ENCODE measurements at places on chromosomes 6 and 20. TPM values are rescaled to one million over a fixed set of nuclear protein-coding genes. Genes with fewer than 3 reads are reported as not detected.

ERVFRD-1 gene
- total RNA-seq: 0.25 TPM

GRCh38 chr6:28378644-28379043 lies 20.9 kb downstream of the ZSCAN12 start:
- no peak for DNase-seq
- H3K36me3 ChIP-seq: peaks cover 25% of the 10 kb centered on the region
- H3K27me3 ChIP-seq: no peaks in the 10 kb centered on the region
- H3K27ac ChIP-seq: no peak overlapping the region
- no peak overlapping the region for H3K4me3 ChIP-seq

DNA sequence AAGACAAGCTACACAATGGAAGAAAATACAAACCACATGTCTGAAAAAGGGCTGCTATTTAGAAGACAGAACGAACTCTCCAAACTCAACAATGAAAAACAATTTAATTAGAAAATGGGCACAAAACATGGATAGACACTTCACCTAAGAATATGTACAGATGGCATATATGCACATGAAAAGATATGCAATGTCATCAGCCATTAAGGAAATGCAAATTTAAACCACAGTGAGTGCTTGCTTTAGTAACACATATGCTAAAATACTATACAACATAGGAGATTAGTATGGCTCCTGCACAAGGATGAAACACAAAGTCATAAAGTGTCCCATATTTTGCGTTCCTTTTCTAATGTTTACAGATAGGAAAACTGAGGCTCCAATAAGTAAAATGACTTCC lies 60.4 kb upstream of the FAM83B start:
- no peaks in the 10 kb centered on the region for H3K4me1 ChIP-seq
- H3K27ac ChIP-seq: no peak overlapping the region
- no peaks in the 10 kb centered on the region for H3K27me3 ChIP-seq
- no peaks in the 10 kb centered on the region for H3K36me3 ChIP-seq

- no peak for DNase-seq
- no peak overlapping the region for H3K27ac ChIP-seq
- no peak overlapping the region for H3K4me3 ChIP-seq
- H3K4me1 ChIP-seq: no peaks in the 10 kb centered on the region
- H3K36me3 ChIP-seq: no peaks in the 10 kb centered on the region
These were observed 290.3 kb downstream of the UBE3D start for GRCh38 chr6:82775361-82775760.

DNA sequence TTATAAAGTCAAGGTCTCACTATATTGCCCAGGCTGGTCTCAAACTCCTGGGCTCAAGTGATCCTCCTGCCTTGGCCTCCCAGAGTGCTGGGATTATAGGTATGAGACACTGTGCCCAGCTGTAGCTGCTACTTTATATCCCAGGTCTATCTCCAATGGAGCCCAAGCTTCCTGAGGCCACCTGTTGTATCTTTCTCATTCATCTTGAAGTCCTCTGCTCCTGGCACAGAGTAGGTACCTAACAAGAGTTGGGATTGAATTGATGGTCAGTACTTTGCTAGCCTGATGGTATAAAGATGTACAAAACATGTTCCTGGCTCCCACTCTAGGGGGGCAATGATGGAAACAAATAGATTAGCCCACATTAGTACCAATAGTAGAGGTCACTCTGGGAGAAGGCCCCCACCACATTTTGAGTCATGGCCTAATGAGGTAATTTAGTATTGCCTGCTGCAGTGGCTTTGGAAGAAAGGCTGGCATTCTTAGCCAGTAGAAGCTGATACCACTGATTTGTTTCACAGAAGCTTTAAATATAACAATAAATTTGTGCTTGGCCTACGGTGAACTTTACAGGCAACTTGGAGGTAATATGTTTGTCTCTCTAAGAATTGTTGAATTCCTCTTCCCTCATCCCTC lies 5.4 kb downstream of the PTPN1 start:
- no peaks in the 10 kb centered on the region for H3K27me3 ChIP-seq
- peak overlapping the region; percentile 65 for H3K27ac ChIP-seq
- H3K4me3 ChIP-seq: no peak overlapping the region
- no peaks in the 10 kb centered on the region for H3K36me3 ChIP-seq
- DNase-seq: no peak

BPIFB4 gene
- not detected for total RNA-seq

- no peak overlapping the region for H3K27ac ChIP-seq
- no peak overlapping the region for H3K4me3 ChIP-seq
- no peaks in the 10 kb centered on the region for H3K36me3 ChIP-seq
- DNase-seq: no peak
- no peaks in the 10 kb centered on the region for H3K27me3 ChIP-seq
These were observed 14.9 kb downstream of the DYNLT1 start for GRCh38 chr6:158629367-158630221.

GRCh38 chr6:36358226-36358915 lies 21.7 kb upstream of the BNIP5 start:
- DNase-seq: no peak
- H3K27ac ChIP-seq: no peak overlapping the region

- H3K27ac ChIP-seq: no peak overlapping the region
- H3K27me3 ChIP-seq: no peaks in the 10 kb centered on the region
- no peaks in the 10 kb centered on the region for H3K36me3 ChIP-seq
- DNase-seq: no peak
These were observed 89.5 kb downstream of the TIAM2 start for GRCh38 chr6:155084431-155085123.

DNA sequence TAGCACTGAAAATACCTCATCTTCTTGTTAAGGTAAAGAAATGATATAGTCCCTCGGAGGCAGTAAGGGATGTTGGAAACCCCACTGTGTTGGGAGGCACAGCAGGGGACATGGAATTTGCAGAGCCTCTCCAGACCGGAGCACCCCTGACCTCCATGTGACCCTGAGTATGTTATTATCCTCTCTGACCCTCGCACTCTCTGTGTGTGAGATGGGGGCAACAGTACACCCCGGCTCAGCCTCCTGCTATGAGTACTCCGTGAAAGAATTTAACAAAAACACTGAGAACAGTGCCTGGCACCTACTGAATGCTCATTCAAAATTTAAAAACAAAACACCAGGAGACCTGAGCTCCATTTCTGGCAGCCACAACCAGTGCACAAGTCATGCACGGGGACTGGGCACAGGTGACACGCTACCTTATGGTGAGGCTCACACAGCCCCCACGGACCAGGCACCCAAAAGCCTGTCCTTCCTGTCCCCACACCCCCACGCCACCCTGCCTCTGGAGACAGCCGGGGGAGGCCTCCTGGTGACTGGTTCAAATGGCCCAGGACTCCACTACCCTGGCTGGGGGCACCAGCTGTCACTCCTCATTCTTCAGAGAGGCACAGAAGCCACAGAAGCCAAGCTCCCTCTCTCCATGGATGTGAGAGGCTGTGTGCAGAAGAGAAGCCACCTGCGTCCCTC lies 6.1 kb downstream of the NINL start:
- DNase-seq: no peak
- H3K4me3 ChIP-seq: no peak overlapping the region
- H3K27ac ChIP-seq: no peak overlapping the region
- H3K4me1 ChIP-seq: peaks cover under 1% of the 10 kb centered on the region

DNA sequence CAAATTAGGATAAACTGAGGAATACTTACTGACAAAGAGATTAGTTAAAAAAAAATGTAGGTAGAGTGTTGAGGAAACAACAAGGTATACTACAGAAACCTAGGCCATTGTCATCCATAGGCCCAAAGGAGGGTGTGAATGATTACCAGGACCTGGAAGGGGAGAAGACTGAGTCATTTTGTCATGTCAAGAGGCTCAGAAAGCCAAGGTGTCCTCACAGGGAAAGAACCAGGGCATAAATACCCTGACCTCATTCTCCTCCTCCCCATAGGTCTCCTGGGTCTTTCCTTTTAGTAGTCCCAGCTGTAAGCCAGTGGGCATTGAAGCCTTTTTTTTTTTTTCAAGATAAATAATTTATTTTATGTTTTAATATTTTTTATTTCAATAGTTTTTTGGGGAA lies 582.1 kb upstream of the JAG1 start:
- H3K36me3 ChIP-seq: no peaks in the 10 kb centered on the region
- H3K27me3 ChIP-seq: no peaks in the 10 kb centered on the region
- no peak overlapping the region for H3K27ac ChIP-seq

- H3K36me3 ChIP-seq: no peaks in the 10 kb centered on the region
- H3K4me3 ChIP-seq: peak within 1 kb of the TSS; percentile 24
- DNase-seq: no peak
- H3K27me3 ChIP-seq: no peaks in the 10 kb centered on the region
These were observed at the start of gene STMND1 for GRCh38 chr6:17101422-17102257. STMND1 (plus strand) TSS chr6:17102050; CDS start chr6:17102258, 208 bp downstream.

GRCh38 chr6:76422511-76423213 lies 350.2 kb upstream of the IMPG1 start:
- no peak overlapping the region for H3K27ac ChIP-seq
- H3K4me1 ChIP-seq: no peaks in the 10 kb centered on the region
- DNase-seq: no peak
- H3K36me3 ChIP-seq: no peaks in the 10 kb centered on the region
- H3K27me3 ChIP-seq: no peaks in the 10 kb centered on the region

DNA sequence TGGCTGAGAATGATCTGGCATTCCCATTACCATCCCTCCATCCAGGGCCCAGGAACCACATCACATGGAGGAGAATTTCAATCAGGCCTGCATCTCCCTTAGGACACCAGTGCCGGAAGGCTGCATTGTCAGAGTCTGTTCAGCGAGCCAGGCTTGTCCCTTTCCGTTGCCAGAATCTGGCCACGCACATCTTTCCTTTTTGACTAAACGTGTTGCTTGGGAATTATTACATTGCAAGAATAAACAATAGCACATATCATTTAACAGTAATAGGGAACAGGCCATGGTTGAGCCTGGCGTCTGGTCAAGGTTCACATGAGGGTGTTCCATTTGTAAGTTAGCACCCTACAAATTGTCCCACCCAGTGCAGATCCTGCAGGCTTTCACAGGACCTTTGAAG lies 42.8 kb downstream of the SOBP start:
- H3K27me3 ChIP-seq: no peaks in the 10 kb centered on the region
- H3K27ac ChIP-seq: no peak overlapping the region
- no peaks in the 10 kb centered on the region for H3K4me1 ChIP-seq
- no peak overlapping the region for H3K4me3 ChIP-seq
- no peaks in the 10 kb centered on the region for H3K36me3 ChIP-seq

DNA sequence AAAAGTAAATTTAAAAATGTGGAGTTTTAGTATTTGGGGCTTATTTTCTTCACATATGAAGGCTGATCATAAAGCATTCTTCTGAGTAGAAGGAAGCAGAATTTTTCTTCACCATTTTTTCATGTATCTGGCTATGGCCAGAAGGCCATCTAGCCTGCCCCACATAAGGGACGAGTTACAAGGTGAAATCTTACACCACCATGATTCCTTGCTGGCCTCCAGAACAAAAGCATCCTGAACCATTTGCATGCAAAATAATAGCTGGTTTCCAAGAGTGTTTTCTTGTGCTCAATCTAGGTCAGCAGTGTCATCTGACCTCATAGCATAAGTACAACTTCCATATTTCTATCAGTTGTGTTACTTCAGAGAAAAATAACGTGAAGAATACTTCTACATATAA lies 93.1 kb downstream of the BMP5 start:
- H3K27ac ChIP-seq: no peak overlapping the region
- no peaks in the 10 kb centered on the region for H3K27me3 ChIP-seq
- no peak overlapping the region for H3K4me3 ChIP-seq
- DNase-seq: no peak

DNA sequence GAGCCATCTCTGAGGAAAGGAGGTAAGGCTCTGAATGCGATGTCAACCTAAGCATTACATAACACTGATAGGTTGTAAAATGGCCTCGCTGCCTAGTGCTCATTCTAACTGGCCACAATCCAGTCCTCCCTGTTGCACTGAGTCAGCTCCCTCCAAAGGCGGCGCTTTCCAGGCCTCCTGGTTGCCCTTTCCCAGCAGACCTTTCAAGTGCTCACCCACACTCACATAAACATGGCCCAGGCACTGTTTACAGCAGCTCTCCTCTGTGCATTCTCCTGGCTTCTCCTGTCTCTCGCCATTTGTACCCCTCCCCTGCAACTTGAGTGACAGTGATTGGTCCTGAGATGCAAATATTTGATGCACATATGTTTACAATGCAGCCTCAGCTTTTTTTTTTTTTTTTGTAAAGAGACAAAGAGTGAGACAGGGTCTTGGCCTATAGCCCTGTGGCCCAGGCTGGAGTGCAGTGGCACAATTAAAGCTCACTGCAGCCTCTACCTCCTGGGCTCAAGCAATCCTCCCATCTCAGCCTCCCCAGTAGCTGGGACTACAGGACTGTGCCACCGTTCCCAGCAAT lies 36.8 kb upstream of the PRND start:
- H3K27me3 ChIP-seq: no peaks in the 10 kb centered on the region
- no peak for DNase-seq
- H3K4me1 ChIP-seq: peaks cover 62% of the 10 kb centered on the region
- no peak overlapping the region for H3K4me3 ChIP-seq

GRCh38 chr6:111427341-111428116 lies 55.5 kb downstream of the REV3L start:
- H3K27me3 ChIP-seq: no peaks in the 10 kb centered on the region
- H3K27ac ChIP-seq: no peak overlapping the region
- H3K4me3 ChIP-seq: no peak overlapping the region
- H3K4me1 ChIP-seq: peaks cover 35% of the 10 kb centered on the region
- no peaks in the 10 kb centered on the region for H3K36me3 ChIP-seq
- DNase-seq: no peak

KIFC1 gene
- total RNA-seq: 27.5 TPM

KHDRBS2 gene
- 1.7 TPM for total RNA-seq

- no peaks in the 10 kb centered on the region for H3K36me3 ChIP-seq
- H3K4me3 ChIP-seq: no peak overlapping the region
- DNase-seq: no peak
- H3K27ac ChIP-seq: no peak overlapping the region
- H3K27me3 ChIP-seq: no peaks in the 10 kb centered on the region
- no peaks in the 10 kb centered on the region for H3K4me1 ChIP-seq
These were observed 398.6 kb downstream of the RFPL4B start for GRCh38 chr6:112745765-112746164.

FAM83D gene
- total RNA-seq: 20.4 TPM

GRCh38 chr6:170206851-170207431 lies 83.9 kb downstream of the DLL1 start:
- H3K27me3 ChIP-seq: no peaks in the 10 kb centered on the region
- no peak overlapping the region for H3K4me3 ChIP-seq
- no peaks in the 10 kb centered on the region for H3K36me3 ChIP-seq
- peak; percentile 56 for DNase-seq

DNA sequence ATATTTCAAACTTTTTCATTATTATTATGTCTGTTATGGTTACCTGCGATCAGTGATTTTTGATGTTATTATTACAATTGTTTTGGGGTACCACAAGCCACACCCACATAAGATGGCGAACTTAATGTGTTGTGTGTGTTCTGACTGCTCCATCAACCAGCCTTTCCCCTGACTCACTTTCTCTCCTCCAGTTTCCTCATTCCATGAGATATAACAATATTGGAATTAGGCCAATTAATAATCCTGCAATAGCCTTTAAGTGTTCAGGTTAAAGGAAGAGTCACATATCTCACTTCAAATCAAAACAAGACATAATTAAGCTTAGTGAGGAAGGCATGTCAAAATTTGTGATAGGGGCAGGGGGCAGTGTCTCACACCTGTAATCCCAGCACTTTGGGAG lies 16.3 kb upstream of the POPDC3 start:
- H3K36me3 ChIP-seq: no peaks in the 10 kb centered on the region
- no peaks in the 10 kb centered on the region for H3K4me1 ChIP-seq
- no peak for DNase-seq
- no peaks in the 10 kb centered on the region for H3K27me3 ChIP-seq
- no peak overlapping the region for H3K27ac ChIP-seq

ANGPT4 gene
- 0.98 TPM for total RNA-seq

RIPOR2 gene
- total RNA-seq: 19.4 TPM
